ENCODE measurements at places on chromosomes 7 and 10.

DNA sequence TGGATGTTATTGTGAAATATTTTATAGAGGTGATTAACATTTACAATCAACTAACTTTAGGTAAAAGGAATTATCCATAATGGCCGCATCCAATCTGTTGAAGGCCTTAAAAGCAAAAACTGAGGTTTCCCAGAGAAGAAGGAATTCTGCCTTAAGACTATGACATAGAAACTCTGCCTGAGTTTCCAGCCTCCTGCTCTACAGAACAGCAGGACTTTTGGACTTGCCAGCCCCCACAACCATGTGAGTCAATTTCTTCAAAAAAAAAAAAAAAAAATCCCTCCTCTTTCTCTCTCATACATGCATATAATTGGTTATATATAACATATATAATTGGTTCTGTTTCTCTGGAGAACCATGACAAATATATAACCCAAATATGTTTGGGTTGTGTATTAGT is 15.4 kb downstream of the SLC25A28 start:
- no peak for DNase-seq

GRCh38 chr7:151125846-151126481 is 39.7 kb downstream of the AGAP3 start:
- no peak for DNase-seq

DNA sequence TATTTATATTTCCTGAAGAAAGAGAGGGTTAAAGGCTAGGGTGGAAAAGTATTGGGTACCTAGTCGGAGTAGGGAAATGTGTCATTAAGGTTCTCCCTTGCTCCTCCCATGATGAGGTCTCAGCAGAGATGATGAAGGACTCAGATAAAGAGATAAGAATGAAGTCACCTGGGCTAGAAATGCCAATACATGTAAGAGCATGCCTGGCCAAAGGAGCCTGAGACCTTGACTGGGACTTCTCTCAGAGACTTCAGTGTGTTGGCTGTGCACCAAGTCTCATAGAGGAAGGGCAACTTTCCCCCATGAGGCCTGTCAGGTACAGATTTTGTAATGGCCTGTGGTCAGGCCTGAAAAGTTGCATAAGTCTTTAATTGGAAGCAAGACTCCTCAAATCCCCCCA is 361.0 kb upstream of the CDC14C start:
- DNase-seq, result no peak

DNA sequence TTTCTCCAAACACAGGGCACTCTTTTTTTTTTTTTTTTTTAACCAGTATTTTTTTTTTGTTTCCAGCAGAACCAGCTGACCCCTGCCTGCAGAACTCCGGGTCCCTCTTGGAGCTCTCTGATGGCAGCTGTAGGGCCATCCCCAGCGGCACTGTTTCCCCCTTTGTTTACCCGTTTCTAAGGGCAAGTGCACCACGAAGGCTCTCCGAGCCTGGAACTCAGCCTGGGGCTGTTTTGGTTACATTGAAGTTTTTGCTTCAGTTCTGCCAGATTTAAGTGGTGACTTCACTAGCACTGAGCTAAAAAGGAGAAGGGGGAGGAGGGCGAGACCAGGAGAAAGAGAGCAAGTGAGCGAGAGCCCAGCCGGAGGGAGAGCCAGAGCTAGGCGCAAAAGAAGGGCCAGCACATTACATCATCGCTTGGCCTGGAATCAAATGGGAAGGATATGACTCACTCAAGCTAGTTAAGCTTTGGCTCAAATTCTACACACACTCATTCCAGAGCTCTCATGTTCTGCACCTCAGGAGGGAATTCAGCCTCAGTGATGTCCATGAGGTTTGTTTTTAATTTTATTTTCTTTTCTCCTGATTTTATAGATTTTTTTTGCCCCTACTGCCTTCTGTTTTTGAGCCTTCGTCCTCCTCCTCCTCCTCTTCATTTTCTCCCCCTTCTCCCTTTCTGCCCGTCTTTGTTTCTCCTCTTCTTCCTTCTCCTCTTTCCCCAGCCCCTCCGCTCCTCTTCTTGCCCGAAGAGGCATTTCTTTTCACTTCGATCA is 272.3 kb downstream of the TRIL start:
- no peak for DNase-seq

GRCh38 chr7:118573085-118573484 is 348.6 kb downstream of the ANKRD7 start:
- no peak for DNase-seq

DNA sequence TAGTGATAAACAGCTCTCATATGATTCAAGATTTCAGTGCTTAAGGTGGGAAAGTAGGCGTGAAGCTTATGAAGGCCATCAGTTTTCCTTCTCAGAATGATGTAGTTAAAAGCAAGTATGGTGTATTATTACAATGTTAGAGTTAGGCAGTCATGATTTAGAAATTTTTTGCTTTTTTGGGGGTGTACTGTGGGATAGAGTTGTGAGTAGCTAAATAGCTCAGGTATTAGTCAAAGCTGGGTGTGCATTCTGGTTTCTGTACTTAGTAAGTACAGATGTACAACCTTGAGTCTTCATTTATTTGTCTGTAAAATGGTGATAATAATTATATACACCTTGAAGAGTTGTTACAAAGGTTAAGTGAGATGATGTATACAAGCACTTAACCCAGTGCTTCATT is 52.2 kb downstream of the R3HCC1L start:
- DNase-seq, result no peak

- no peak for DNase-seq
Measured at GRCh38 chr7:25949736-25950487, 202.1 kb upstream of the NFE2L3 start.

- no peak for DNase-seq
Measured at GRCh38 chr10:93180482-93180931, 106.8 kb downstream of the CYP26A1 start.

DNA sequence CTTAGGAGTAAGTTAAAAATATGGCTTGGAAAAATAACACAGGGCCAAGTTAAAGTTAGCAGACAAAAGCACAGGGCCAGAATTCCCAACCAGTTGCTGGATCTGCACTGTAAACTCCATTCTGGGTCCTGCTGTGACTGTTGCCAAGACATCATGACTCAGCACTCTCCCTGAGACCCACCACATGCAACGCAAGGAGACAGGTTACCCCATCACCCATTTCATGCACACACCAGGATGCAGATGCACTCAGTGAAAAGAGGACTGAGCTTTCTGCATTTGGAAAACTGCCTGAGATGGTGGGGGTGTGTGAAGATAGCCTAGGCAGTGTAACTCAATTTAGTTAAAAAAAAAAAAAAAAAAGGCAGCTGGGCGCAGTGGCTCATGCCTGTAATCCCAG is 97.6 kb upstream of the ZNF438 start:
- DNase-seq, result no peak

DNA sequence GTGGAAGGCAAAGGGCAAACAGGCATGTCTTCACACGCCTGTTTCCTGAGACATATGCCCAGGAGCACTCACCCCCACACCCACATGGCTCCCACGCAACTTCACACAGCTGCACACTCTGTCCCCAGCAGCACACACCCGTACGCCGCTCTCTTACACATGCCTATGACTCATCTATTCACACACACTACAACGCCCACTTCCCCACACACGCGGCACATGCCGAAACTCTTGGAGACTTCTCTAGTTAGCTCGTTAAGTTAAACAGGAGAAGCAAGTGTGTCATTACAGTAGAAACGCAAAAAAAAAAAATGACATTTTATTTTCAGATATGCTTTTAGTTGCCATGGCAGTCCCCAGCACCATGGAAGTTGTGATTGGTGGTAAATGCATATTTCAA is 6.7 kb downstream of the CALN1 start:
- no peak for DNase-seq

DNA sequence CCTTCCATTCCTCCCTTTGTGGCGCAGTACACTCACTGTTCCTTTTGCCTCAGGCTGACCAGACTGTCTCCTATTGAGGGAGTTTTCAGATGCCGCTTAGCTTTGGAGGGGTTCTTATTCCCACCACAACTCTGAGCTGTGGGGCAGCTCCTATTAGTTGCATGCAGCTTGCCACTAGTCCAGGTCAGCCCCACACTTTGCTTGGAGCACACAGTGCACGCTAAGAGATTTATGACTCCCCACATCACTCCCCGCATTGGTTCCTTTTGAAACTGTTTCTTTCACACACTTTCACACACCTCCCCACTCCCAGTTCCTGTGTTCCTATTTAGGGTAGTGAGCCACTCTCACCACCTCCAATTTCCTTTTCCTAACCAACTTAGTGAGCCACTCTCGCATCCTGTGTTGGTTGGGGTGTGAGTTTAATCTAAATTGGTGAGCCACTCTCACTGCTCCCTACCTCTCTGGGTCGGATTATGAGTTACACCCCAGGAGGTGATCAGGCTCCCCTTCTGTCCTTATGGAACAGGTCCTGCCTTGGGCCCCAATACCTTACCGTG is 10.4 kb upstream of the ZNF485 start:
- DNase-seq, result no peak

GRCh38 chr10:45008524-45009161 is 7.9 kb downstream of the ZNF22 start:
- DNase-seq, result no peak
